Right cardiac atrium (tissue), 5 donors: ENCODE measurements at places on chromosomes 4 and X.

DNA sequence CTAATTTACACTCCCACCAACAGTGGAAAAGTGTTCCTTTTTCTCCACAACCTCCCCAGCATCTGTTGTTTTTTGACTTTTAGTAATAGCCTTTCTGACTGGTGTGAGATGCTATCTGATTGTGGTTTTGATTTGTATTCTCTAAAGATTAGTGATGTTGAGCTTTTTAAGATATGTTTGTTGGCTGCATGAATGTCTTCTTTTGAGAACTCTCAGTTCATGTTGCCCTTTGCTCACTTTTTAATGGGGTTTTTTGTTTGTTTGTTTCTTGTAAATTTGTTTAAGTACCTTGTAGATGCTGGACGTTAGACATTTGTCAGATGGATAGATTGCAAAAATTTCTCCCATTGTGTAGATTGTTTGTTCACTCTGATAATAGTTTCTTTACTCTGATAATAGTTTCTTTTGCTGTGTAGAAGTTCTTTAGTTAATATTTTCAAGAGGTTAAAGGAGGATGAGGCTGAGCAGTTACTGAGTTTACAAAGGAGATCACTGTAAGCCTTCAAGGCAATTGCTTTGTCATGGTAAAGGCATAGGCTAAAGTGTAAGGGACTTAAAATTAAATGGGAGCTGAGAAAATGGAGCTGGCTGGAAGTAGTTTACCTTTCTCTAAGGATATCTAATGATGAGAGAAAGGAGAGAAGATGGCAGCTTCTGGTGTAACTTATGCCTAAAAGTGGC, 323.4 kb downstream of the PCDH7 start:
- DNase-seq: no peak

GRCh38 chr4:183182873-183183725, 84.0 kb downstream of the WWC2 start:
- peak; percentile 65 for DNase-seq

DNA sequence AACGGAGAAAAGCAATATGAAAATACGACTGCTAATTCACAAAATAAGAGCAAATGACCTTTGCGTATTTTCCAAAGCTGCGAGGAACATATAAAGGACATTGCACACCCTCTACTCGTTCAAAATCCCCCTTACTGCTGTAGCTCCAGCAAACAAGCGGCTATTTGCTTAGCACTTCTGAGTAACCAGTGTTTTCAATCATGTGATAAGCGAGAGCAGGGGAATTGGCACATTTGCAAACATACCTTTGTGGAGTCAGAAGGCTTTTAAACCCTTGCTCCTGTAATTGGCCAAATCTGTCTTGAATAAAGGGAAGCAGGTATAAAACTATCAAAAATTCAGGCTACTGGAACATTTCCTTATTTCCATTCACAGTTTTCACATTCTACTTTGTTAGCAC, 610.2 kb downstream of the UBE2NL start:
- DNase-seq: no peak

- DNase-seq: no peak
Measured at GRCh38 chr4:1251773-1252066, 2.8 kb upstream of the CTBP1 start.

GRCh38 chrX:119735467-119735866, 22.9 kb upstream of the SOWAHD start:
- no peak for DNase-seq

- no peak for DNase-seq
Measured at GRCh38 chr4:128590773-128591172, 218.7 kb upstream of the JADE1 start.

DNA sequence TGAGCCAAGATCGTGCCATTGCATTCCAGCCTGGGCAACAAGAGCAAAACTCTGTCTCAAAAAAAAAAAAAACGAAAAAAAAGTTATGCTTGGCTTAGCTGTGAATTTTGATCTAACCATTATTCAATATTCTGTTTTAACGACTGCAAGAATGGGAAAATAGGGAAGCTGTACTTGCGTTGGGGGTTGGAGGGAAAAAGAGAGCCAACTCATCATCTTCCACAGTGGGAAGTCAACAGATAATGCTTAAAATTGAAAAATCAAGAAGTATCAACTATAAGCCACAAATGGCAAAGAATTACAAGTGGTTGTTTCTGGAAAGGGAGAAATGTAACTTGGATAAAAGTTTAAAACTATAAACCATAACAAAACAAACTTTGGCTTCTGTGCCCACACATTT, 2.9 kb downstream of the TEC start:
- no peak for DNase-seq

DNA sequence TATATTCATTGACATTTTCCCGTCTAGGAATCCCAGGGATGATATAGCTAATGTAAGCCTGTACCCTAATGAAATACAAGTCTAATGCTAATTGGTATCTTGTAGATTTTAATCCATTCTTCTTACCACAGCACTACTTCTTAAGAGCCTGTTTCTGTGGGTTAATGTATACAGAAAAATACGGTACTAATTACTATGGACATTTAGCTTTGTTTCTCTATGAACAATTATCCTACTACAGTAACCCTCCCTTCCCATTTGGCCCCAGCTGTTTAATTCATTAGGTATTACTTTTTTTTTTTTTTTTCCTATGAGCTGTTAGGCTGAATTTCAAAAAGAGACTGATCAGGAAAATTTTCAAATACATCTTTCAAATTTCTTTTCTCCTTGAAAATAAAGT, 245.1 kb upstream of the SLC7A11 start:
- DNase-seq: no peak

DNA sequence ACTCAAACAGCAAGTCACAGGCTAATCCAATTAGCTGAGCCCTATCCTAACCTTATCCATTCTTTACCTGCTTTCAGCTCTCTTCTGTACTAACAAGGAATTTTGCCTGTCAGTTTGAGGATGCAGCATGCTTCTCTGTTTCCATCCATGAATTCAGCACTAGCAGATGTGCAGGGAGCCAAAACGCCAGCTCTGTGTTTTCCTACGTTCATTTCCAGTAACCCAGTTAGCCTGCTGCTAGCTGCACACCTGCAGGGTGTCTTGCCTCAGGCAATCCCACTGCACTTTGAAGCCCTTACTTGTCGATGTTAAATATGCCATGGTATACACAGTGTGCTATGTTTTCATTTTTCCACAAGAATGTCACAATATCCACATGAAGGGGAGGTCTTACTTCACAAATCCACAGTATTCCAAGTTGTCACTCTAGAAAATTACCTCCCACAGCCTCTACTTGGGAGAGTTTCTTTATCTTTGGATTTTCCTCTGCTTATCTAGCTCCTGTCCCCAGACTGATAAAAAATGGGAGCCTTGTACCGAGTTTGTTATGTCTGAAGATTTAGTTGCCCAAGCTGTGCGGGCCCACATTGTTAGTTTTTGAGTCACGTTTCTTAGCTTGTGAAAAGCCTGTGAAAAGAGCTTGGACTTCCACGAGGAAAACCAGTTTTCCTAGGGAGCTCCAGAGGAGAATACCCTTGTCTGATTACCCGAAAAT, 127.6 kb upstream of the HHIP start:
- DNase-seq: no peak

GRCh38 chr4:122803788-122804208, 22.8 kb upstream of the FGF2 start:
- peak; percentile 59 for DNase-seq

DNA sequence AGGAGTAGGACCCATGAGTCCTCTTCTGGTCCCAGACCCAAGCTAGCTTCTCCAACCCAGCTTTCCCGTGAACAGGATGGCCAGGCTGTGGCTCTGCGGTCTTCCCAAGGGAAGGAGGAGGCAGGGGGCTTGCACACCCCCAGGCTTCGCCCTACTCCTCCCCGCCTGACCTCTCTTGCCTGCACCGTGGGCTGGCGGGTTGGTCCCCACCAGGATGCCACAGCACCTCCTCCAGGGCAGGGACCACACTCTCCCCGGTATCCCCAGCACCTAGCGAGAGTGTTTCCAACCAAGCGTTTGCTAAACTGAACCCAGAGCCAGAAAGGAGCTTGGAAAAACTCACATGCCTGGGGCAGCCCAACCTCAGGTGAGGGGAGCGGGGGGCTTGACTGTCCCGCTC, 9.0 kb upstream of the S100P start:
- DNase-seq: no peak

GRCh38 chr4:1810765-1811164, 17.7 kb downstream of the FGFR3 start:
- DNase-seq: peak; percentile 46

- DNase-seq: peak; percentile 25
Measured at GRCh38 chr4:73257651-73258435, 755 bp downstream of the ANKRD17 start.

GRCh38 chr4:182143822-182144625, 99.2 kb upstream of the TENM3 start:
- peak; percentile 49 for DNase-seq

GRCh38 chr4:59565836-59566235, 1634.3 kb upstream of the ADGRL3 start:
- no peak for DNase-seq

DNA sequence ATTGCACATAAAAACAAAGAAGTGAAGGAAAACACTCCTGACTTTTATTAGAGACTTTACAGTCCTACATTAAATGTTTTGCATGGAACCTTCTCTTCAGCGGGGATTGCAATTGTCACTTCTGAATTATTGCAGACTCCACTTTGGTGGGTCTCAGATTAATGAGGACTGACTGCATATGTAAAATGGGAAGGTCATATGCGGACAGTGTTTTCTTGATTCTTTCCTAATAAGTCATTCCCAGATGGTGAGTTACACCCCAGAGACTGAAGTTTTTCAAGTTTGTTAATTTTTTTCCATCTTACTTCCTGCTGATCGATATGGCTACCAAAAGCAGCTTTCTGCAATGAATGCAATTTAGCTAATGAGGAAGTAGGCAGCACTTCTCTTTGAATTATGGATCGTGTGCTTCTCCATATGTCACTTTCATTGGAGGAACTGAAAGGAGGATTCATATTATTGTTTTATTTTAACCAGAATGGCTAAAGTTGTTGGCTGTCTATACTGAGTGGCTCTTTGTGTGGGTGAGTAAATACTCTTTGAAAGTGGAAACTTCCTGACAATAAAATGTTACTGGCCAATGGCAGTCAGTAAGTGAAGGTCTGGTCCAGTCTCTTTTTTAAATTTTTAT, 119.3 kb upstream of the CLNK start:
- no peak for DNase-seq

GRCh38 chr4:121726642-121727268, 30.0 kb upstream of the ANXA5 start:
- DNase-seq: no peak

GRCh38 chr4:3374011-3374645, 67.6 kb upstream of the HGFAC start:
- DNase-seq: peak; percentile 35

DNA sequence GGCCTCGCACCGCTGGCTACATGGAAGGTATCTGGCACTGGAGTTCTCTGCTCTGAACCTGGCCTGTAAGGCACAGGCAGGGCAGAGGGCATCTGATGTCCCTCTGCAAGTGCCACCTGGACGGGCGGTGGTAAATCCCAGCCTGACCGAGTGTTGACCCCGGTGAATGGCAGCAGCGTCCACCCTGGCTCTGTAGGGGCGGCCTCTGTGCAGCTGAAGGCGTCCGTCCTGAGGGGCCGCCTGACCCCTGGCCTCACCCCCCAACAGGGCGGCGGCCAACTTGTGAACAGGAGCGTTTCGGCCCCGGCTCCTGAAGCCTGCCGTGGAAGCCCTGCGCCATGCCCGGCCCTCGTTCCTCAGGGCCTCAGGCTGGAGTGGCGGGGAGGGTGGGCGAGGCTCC, 51.4 kb downstream of the CPZ start:
- no peak for DNase-seq

- no peak for DNase-seq
Measured at GRCh38 chr4:107650251-107650650, 69.8 kb downstream of the PAPSS1 start.

- no peak for DNase-seq
Measured at GRCh38 chr4:47012676-47013075, 18.7 kb upstream of the GABRB1 start.

- DNase-seq: no peak
Measured at GRCh38 chr4:173121076-173121561, 47.5 kb upstream of the GALNT7 start.

DNA sequence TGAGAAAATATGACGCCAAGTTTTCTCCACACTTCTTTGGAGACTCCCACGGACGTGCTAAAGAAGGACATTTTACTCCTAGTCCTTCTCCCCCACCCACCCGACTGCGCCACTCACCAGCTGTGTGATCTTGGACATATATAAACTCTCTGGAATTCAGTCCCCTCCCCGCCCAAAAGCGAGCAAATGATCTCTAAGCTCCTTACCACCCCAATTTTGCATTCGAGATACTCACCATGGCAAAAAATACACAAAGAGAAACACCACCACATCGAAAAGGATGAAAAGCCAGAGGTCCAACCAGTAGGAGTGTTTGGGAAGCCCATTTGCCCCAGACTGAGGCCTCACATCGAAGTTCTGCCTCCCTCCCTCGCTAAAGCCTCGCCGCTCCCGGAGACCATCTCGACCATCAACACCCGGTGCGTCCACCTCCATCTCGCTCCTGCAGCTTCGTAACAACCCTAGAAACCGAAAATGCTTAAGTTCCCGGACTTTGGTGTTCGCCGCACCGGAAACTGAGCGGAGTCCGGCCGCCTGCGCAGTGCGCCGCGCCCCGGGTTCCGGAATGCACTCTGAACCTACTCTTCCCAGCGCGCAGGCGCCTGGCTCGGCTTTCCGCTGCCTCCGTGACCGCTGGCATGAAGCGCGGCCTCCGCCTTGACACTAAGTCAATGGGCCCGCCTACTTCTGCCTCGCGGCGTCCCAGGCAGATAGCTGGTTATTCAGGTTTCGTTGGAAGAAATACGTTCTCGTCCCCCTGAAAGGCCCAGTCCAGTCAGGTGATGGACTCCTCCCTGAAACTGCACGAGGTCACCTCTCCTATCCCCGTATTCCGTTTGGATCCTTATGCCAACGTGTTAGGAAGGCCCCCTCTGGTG, 21.6 kb downstream of the FABP2 start:
- peak; percentile 98 for DNase-seq

DNA sequence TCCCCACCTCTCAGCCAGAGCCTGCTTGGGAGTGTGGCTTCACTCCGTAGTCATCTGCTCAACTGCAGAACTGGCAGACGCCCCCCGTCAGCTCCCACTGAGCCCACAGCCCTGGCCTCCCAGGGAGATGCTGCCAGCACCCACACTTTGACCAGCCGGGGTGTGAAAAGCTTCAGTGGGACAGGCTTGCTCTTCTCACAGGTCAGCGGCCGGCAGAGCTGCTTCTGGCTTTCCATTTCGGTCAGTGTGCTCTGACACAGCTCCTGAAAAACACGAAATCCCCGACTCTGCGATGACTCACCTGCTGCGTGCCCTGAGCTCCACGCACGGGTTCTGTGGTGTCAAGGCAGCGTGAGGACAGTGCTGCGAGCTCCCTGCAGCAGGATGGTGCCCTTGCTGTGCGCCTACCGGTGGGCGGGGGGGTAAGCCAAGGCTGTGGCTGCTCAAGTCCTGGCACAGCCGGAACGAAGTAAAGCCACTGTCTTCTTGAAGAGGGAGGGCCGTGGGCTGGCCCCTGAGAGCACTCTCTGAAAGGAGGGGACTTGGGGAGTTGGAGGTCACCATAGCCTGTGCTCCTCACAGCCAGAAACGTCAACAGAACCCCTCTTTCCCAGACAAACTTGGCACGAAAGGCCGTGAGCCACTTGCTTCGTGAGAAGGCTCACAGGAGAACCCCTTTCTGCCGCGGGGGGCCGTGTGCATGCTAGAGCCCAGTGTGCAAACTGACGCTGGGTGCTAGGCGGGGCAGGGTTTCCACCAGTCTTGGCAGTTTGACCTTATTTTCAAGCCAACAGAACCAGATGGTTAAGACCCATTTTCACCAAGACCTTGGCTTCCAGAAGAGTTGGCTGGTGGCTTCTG, 23.6 kb downstream of the NOP14 start:
- DNase-seq: no peak

- no peak for DNase-seq
Measured at GRCh38 chr4:2888886-2889285, 45.2 kb downstream of the ADD1 start.
